ENCODE measurements at places on chromosomes 1 and 21. TPM values are rescaled to one million over a fixed set of nuclear protein-coding genes. Genes with fewer than 3 reads are reported as not detected.

Gene GBP4
- 5.7 TPM for total RNA-seq

Gene YOD1
- 6.5 TPM for total RNA-seq

Gene CLDN14
- total RNA-seq: not detected

Gene ATP1A2
- total RNA-seq: 214 TPM

Gene PFKL
- total RNA-seq: 76.5 TPM

Gene SV2A
- 3.3 TPM for total RNA-seq

Gene RAB7B
- 2.5 TPM for total RNA-seq

Gene S100A7
- not detected for total RNA-seq

Gene ARL8A
- total RNA-seq: 58.6 TPM

Gene PLD5
- 0.42 TPM for total RNA-seq

Data from esophagus muscularis mucosa (tissue), 4 donors.